ENCODE measurements at places on chromosomes 1 and 21. TPM values are rescaled to one million over a fixed set of nuclear protein-coding genes. Genes with fewer than 3 reads are reported as not detected.

The AQP10 gene
- total RNA-seq, result not detected

The PADI4 gene
- total RNA-seq, result not detected

The CHIT1 gene
- total RNA-seq, result not detected

The CRNN gene
- not detected for total RNA-seq

The SMCP gene
- not detected for total RNA-seq

The LAMB3 gene
- total RNA-seq, result 0.72 TPM

The CATSPERE gene
- 0.18 TPM for total RNA-seq

The NAV1 gene
- 14.0 TPM for total RNA-seq

The TNNI3K gene
- total RNA-seq, result 0.90 TPM

The IL19 gene
- not detected for total RNA-seq

The HSPA6 gene
- total RNA-seq, result 0.54 TPM

The TTC22 gene
- not detected for total RNA-seq

All from IMR-90 (cell line).